Kasumi-1 (cell line): ENCODE measurements at places on chromosomes 16 and 17.

DNA sequence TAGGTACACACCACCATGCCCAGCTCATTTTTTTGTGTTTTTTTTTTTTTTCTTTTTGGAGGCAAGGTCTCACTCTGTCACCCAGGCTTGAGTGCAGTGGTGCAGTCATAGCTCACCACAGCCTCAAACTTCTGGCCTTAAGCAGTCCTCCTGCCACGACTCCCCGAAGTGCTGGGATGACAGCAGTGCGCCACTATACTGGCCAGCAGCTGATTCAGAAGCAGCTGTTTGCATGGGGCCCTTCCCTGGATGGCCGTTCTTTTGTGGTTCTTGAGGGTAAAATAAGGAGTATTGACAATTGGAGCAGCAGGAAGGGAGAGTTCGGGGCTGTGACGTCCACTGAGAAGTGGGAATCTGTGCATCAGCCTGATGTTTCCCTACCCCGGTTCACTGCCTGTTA is 41.6 kb downstream of the KIAA0513 start:
- DNase-seq = no peak

- DNase-seq = no peak
These were observed 507 bp downstream of the FHOD1 start for GRCh38 chr16:67246756-67247191.

DNA sequence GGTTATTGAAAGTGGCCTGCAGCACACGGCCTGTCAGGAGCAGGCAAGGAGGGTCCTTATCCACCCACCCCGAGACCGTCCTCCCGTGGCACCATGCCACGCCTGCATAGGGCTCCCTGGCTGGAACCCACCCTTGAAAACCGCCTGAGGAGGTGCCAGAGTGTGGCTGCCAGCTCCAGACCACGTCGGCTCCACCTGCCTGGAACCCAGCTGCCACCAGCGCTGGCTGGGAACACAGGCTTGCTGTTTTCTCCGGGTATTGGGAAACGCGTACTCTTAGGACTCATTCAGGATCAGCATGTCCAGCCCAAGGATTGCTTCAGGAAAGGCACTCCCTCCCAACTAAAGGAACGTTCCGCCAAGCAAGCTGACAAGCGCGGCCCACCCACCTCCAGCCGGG is 6.7 kb downstream of the ARL16 start:
- no peak for DNase-seq

GRCh38 chr16:3157229-3158025 is 22.6 kb downstream of the ZNF213 start:
- DNase-seq = peak; percentile 52

DNA sequence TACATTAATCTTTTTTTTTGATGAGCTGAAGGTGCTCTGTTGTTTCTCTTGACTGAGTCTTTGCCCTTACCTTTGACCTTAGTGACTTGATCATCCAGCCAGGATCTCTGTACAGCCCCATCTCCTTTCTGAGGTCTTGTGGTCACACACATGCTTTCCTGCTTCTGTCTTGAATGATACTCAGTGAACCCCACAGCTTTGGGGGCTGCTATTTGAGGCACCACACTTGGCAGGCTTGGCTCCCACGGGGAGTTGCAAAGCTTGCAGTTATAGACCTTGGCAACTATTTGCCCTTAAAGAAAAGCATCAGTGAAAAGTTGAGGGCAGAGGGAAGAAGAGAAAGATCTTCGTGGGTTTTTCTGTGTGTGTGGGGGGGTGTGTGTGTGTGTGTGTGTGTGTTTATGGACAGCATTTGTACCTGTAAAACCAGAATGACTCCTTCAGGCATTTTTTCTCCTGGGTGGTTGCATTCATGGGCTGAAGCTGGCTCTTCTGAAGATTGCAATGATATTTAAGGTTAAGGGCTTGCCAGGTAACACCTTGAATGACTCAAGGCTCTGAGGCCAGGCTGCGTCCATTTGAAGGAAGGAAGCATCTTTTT is 101.6 kb downstream of the MSI2 start:
- no peak for DNase-seq

DNA sequence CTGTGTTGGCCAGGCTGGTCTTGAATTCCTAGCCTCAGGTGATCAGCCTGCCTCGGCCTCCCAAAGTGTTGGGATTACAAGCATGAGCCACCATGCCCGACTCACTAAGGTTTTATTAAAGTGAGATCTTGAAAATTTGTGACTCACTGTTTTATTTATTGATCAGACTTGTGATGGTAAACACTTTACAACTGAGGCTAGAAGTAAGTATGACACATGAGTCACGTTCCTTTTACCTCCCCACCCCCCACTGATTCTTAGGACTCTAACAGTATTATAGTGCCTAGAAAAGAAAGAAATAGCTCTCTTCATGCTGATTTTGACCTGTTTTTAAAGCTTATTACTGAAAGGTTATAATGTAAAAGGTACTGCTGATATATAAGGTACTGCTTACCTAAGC is 160.6 kb downstream of the TANC2 start:
- no peak for DNase-seq

DNA sequence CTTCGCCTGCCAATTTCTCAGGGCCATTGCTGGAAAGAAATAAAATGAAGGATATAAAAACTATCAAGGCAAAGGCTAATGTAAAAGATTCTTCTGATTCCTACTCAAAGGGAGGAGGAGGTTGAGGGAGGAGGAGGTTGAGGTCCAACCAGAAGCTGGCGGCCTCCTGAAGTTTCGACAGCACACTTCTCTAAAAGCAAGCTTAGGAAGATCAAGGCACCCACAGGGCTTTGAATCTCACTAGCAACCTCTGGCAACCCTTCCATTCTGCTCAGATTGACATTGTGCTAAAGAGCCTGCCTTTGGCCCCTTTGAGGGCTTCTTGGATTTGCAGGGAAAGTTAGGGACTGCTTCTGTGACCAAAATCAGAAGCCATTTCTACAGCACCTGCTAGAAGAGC is 81.5 kb upstream of the TNRC6C start:
- no peak for DNase-seq

GRCh38 chr17:73343168-73343634 is 31.4 kb upstream of the CDC42EP4 start:
- DNase-seq = no peak

DNA sequence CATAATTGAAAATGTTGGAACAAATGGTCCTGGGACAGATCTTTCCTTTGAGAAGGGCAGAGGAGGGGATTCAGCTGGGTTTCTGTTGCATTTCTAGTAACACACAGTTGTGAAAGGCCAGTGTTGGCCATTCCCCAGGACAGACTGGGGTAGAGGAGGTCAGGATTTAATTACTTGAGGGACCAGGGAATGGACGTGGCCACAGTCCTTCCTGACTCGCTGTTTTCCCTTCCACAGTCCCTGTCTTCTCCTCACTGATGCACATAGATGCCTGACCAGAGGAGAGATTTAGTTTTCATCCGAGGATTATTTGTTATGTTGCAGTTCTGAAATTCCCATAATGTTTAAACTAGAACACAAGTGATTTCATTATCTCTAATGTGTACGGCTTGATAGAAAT is 25.2 kb upstream of the HEATR6 start:
- no peak for DNase-seq

GRCh38 chr16:84178892-84179611 is 7.8 kb downstream of the TAF1C start:
- no peak for DNase-seq

GRCh38 chr17:8572764-8573163 is 57.8 kb downstream of the MYH10 start:
- DNase-seq = peak; percentile 0

DNA sequence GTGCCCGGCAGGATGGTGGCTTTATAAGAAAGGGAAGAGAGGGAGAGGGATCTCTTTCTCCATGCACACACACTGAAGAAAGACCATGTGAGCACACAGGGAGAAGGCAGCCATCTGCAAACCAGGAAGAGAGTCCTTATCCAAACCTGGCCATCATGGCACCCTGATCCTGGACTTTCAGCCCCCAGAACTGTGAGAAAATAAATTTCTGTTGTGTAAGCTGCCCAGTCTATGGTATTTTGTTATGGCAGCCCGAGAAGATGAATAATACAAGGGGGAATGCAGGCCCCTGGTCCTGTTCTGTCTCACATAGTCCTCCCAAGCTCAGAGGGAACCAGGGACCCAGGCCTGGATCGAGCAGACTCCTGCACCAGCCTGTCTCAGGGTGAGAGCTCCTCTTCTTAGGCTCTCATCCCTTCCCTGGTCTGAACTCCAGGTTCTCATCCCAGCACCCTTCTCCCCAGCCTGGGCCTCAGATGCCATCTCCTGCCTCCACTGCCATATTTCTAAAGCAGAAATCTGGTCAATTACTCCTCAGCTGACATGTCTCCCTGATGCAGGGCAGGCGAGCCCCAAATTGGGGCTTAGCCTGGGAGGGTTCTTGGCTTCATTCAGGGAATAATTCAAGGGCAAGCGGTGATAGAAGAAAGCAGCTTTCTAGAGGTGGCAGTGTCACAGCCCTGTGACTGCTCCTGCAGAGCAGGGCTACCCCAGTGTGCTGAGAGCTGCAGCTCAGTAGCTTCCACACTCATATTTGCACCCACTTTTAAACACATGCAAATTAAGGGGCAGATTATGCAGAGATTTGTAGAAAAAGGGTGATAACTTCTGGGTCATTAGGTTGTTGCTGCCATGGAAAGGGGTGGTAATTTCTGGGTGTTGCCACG is 28.8 kb downstream of the IGFBP4 start:
- no peak for DNase-seq

- DNase-seq = peak; percentile 46
These were observed 24.6 kb upstream of the LRRC75A start for GRCh38 chr17:16516594-16517051.

DNA sequence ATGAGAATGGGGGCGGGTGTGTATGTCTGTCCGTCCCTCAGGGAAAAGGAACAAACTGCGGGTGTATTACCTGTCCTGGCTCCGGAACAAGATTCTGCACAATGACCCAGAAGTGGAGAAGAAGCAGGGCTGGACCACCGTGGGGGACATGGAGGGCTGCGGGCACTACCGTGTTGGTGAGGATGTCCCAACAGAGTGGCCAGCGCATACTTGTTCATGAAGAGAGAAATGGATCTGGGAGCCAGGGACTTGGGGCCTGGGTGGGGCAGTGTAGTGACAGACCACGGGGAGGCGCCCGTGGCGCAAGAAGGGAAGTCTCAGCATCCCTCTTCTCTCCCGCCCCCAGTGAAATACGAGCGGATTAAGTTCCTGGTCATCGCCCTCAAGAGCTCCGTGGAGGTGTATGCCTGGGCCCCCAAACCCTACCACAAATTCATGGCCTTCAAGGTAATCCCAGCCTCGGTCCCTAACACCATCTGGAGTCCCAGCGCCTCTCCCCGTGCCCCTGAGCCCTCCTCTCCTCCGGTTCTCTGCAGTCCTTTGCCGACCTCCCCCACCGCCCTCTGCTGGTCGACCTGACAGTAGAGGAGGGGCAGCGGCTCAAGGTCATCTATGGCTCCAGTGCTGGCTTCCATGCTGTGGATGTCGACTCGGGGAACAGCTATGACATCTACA is 3.5 kb upstream of the C17orf107 start:
- DNase-seq = no peak

DNA sequence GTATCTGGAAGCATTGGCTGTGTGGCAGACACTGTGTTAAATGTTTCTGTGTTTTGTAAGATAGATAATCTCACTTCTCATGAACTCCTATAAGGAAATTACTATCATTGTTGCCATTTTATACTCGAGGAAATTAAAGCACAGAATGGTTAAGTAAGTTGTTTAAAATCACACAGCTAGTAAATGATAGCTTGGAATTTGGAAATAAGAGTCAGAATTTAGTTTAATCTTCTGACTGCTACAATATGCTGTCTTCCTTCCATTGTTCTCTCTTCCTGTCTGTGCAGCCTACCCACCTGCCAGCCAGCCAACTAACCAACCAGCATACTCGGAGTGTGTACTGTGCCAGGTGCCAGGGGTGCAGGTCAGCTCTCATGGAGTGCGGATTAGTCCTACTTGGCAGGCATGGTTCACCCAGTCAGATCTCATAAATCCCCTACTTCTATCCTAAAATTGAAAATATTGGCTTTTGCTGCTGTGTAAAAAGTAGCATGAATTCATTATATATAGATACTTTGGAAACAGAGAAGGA is 79.9 kb upstream of the LGALS9 start:
- no peak for DNase-seq

GRCh38 chr16:55562936-55563335 is 3.5 kb upstream of the CAPNS2 start:
- no peak for DNase-seq

GRCh38 chr17:1649844-1650501 is at the start of gene RILP:
RILP (minus strand) TSS chr17:1649866; CDS start chr17:1649804, 62 bp downstream.
- DNase-seq = peak; percentile 42

GRCh38 chr16:86718118-86718517 is 139.8 kb downstream of the FOXL1 start:
- DNase-seq = no peak

- no peak for DNase-seq
These were observed 10.7 kb downstream of the DRC3 start for GRCh38 chr17:17983376-17983775.

GRCh38 chr17:44912763-44913544 is 2.3 kb downstream of the GFAP start:
- no peak for DNase-seq

DNA sequence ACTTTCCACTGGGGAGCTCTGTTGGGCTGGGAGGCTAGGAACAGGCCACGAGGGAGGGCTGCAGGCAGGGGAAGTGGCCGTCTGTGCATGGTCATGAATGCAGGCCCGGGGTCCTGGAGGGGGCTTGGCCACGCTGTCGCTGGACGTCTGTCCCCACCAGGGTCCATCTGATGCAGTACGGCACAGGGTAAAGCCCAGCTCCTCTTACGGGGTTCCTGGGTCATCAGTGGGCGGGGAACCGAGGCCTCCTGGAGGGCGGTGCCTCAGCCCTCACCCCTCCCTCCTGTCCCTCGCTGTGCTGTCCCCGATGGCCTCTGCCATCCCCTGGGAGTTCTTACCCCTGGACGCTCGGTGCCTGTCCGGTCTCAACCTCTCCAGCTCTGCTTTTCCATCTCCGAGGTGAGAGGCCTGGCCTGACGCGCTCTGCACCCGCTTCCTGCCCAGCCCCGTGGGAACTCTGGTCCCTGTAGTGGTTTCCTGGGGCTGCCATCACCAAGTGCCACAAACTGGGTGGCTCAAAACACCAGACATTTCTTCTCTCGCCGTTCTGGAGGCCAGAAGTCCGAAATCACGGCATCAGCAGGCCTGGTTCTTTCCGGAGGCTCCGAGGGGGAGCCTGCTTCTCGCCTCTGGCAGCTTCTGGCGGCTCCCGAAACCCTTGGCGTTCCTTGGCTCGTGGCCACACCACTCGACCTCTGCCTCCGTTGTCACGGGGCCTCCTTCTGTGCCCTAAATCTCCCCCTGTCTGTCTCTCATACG is 182.8 kb downstream of the SEC14L1 start:
- DNase-seq = no peak

DNA sequence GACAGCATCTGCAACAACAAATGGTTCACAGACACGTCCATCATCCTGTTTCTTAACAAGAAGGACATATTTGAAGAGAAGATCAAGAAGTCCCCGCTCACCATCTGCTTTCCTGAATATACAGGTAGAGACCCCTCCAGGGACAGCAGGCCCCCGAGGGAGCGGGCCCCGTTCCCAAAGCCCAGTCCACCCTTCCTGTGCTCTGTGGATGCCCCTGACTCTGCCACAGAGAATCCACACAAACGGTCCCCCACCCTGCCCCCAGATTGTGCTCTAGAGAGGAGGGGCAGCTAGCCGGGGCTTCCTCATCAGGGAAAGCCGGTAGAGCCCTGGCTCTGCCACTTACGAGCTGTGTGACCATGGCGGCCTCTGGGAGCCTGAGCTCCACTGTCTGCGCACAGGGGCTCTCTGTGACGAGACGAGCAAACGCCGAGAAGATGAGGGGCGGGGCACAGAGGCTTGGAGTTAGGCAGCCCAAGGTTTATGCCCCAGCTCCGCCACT is 84.4 kb downstream of the AMFR start:
- no peak for DNase-seq
